Purkinje cell (primary cell): ENCODE measurements at places on chromosomes 2 and 18. TPM values are rescaled to one million over a fixed set of nuclear protein-coding genes. Genes with fewer than 3 reads are reported as not detected.

The ALLC gene
- 0.78 and 1.5 TPM in 2 replicates for polyA plus RNA-seq

The AAMP gene
- 11.2 and 13.6 TPM in 2 replicates for polyA plus RNA-seq

The MARCHF4 gene
- 0.17 and 0.24 TPM in 2 replicates for polyA plus RNA-seq

The MBD1 gene
- 7.2 and 10.6 TPM in 2 replicates for polyA plus RNA-seq

The HRH4 gene
- polyA plus RNA-seq: not detected in 2 replicates

The RASGRP3 gene
- polyA plus RNA-seq: 1.6 and 5.7 TPM in 2 replicates

The KRTCAP3 gene
- polyA plus RNA-seq: 2.8 and 12.7 TPM in 2 replicates

The SGPP2 gene
- 3.1 and 3.2 TPM in 2 replicates for polyA plus RNA-seq

The STPG4 gene
- 0.56 TPM in 1 of 2 replicates, not detected in the other for polyA plus RNA-seq

The ZNF512 gene
- 17.0 and 18.0 TPM in 2 replicates for polyA plus RNA-seq

The PROC gene
- not detected in 2 replicates for polyA plus RNA-seq

The GNAL gene
- polyA plus RNA-seq: 2.7 and 5.0 TPM in 2 replicates

The TCF7L1 gene
- polyA plus RNA-seq: 1.3 and 2.6 TPM in 2 replicates

The SERPINB12 gene
- polyA plus RNA-seq: not detected in 2 replicates

The VAMP8 gene
- polyA plus RNA-seq: 1.6 and 7.8 TPM in 2 replicates

The DCC gene
- 1.4 and 2.2 TPM in 2 replicates for polyA plus RNA-seq
